ENCODE measurements at places on chromosomes 6 and 20.

DNA sequence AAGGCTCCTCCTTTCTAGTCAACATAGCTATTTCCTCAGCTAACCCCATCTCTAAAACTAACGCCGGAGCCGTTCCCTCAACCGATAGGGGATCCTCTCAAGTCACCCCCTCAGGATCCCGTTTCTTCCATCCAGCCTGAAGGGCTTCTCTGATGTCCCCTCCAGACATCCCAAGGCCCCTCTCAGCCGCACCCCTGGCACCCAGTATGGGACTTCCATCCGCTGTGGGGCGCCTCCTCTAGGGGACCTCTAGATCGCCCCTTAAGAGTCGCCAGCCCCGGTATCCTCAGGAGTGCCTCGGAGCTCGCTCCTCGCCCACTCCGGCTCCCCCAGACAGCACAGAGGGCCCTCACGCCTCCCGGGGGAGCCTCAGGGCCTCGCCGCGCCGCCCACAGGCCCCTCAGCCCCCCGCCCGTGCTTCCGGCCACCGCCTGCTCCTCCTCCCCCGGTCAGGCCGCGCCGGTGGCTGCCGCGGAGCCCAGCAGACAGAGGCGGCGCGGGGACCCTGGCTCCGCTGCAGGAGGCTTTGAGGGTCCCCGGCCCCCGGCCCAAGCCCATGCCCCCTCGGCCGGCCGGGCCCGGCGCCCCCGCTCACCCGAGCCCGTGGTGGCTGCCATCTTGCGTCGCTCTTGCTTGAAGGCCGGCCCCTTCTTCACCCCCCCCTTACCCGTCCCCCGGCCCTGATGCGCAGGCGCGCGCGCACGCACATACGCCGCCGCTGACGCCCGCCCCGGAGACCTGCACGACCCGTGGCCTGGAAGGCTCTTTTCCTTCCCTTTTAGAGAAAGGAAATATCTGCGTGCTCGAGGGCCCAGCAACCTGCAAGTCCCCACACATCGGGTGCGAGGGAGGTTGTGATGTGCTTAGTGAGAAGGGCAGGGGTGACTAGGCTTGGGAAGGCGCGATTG is at the start of gene UBE2V1:
UBE2V1 (minus strand) TSS at position 639 of the 908 bp plus-strand sequence; CDS start at position 617, 22 bp downstream.
- DNase-seq, result peak; percentile 93

DNA sequence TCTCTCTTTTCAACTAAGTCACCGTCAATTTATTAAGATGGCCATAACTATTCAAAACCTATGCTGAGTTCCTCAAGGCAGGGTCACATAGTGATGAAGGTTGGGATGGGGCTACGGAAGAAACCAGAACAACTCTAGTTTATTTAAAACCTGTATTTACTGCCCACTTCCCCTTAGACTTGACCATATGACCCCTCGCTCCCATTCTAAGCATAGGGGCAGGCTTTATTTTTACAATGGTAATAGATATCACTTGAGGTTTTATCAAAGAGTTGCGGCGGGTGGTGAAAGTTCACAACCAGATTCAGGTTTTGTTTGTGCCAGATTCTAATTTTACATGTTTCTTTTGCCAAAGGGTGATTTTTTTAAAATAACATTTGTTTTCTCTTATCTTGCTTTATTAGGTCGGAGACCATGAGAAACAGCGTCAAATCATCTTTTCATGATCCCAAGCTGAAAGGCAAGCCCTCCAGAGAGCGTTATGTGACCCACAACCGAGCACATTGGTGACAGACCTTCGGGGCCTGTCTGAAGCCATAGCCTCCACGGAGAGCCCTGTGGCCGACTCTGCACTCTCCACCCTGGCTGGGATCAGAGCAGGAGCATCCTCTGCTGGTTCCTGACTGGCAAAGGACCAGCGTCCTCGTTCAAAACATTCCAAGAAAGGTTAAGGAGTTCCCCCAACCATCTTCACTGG is 5.5 kb downstream of the EDN1 start:
- DNase-seq, result no peak

DNA sequence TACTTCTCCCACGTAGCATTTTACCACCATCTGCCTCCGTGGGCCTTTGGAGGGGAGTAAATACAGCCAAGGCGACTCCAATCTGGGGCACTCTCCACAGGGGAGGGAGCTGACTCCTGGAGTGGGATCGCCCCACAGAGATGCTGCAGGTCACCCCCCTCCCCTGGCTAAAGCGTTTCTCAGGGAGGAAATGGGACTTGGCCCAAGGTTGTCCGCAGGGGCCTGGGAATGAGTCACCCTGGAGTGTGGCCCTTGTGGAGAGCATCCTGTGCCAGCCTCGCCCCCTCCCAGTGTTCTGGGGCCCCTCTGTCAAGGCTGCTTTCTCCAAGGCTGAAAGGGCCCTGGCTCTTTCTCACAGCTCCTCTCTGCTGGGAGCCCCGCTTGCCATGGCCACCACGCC is 84.5 kb upstream of the QKI start:
- no peak for DNase-seq

GRCh38 chr6:43515808-43516207 is 918 bp downstream of the YIPF3 start:
- no peak for DNase-seq

- DNase-seq, result no peak
Observed at GRCh38 chr6:6683969-6684833, 95.7 kb downstream of the LY86 start.

GRCh38 chr20:15911581-15911980 is 661.7 kb downstream of the KIF16B start:
- DNase-seq, result no peak

DNA sequence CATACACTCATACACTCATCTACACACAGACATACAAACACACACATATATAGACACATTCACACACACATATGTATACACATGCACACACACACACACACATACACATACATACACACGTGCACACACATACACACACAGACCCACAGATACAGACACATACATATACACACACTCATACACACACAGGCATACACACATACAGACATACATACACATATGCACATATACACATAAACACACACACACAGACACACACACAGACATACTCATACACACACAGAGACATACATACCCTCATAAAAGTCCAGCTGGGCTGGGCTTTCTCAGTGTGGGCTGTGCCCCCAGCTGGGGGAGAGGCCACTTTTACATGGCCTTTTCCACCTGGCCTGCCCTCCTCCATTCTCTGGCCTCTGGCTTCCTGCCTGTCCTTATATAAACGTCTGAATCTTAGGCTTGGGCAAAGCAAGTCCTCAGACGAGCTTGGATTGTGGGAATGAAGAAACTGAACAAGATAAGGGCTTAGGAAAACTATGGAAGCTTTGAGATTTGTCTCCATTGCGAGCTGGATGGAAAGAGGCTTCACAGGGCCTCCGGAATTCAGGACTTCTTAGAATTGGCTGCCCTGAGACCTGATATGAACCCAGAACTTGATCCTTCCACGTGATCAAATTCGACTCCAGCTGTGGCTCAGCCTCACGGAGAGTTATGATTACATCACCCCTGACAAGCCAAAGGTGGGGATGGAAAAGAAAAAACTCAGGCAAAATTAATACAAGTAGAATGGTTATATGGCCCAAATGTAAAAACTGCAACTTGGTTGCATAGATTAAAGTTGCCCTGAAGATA is 22.5 kb upstream of the CST3 start:
- no peak for DNase-seq

DNA sequence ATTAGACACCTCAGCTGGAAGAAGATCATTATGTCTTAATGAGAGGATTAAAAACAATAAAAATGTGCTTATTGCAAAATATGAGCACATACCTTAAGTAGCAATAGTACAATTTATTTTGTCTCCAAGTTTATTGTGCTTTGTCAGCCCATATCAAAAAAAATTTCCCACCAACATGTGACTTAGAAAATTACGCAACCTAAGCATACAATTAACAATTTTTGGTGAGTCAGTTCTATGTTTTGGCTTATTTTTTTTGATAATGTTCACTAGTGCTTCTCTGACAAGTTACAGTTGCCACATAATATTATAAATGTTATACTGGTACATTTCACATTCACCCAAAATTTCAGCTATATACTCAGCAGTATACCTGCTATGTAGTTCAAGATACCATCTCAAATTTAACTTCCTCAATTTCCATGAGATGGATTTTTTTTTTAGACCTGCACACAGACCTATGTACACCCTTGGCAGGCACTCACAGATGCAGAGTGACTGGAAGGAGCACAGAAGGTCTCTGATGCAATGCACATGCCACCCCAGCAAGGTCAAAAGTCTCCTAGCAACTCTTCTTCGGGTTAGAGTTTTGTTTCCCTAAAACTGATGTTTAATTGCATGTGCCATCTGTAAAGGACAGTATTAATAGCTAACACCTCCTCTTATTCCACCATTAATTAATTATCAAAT is 112.4 kb downstream of the PRKN start:
- DNase-seq, result no peak
